ENCODE measurements at places on chromosomes 12 and 14. TPM values are rescaled to one million over a fixed set of nuclear protein-coding genes. Genes with fewer than 3 reads are reported as not detected.

GRCh38 chr12:15899282-15899870 lies 11.8 kb upstream of the DERA start:
- H3K4me3 ChIP-seq = no peak overlapping the region
- H3K27ac ChIP-seq = no peak overlapping the region
- H3K36me3 ChIP-seq = peaks cover 20% of the 10 kb centered on the region
- H3K27me3 ChIP-seq = no peaks in the 10 kb centered on the region
- H3K4me1 ChIP-seq = no peaks in the 10 kb centered on the region
- DNase-seq = no peak

- peaks cover 3% of the 10 kb centered on the region for H3K4me1 ChIP-seq
- H3K27me3 ChIP-seq = no peaks in the 10 kb centered on the region
- no peak overlapping the region for H3K27ac ChIP-seq
- no peak overlapping the region for H3K4me3 ChIP-seq
- DNase-seq = no peak
- no peaks in the 10 kb centered on the region for H3K36me3 ChIP-seq
Measured at GRCh38 chr14:92546347-92547053, 32.9 kb downstream of the RIN3 start.

DNA sequence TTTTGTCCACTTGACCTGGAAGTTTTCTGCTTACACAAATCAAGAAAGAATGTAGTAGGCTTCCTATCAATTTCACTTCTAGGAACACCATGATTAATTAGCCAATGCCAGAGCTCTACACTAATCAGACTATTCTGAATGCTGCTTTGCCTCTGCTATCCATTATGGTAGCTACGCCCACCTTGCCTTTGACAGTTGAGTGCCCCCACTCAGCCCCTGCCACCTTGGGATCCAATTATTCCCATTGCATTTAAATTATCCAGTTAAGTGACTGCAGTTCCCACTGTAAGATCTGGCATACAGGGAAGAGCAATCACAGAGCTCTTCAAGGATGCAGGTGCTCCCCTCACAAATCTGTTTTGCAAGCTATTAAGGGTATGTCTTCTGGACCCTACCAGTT lies 47.5 kb downstream of the FIGNL2 start:
- H3K4me3 ChIP-seq = no peak overlapping the region
- H3K36me3 ChIP-seq = no peaks in the 10 kb centered on the region
- no peak overlapping the region for H3K27ac ChIP-seq
- no peaks in the 10 kb centered on the region for H3K27me3 ChIP-seq

DNA sequence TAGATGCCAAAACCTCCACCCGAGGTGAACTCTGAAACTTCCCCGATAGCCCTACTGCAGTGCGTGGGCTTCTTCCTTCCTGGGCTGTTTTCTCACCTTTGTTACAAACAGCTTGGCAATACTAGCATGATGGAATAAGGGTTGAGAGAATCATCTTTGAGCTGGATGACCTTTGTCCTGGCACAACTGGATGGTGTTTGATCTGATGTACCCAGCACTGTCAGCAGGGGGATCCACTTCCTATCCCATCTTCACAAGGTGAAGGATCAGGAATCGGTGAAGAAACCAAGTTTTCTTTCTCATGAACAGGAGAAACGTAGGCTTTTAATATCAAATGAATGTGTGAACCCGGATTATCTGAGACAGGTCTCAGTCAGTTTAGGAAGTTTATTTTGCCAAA lies 19.5 kb upstream of the LRRC10 start:
- no peak overlapping the region for H3K27ac ChIP-seq
- H3K36me3 ChIP-seq = no peaks in the 10 kb centered on the region
- peaks cover 7% of the 10 kb centered on the region for H3K27me3 ChIP-seq

GRCh38 chr12:4217091-4217490 lies 56.5 kb upstream of the CCND2 start:
- no peaks in the 10 kb centered on the region for H3K36me3 ChIP-seq
- no peaks in the 10 kb centered on the region for H3K4me1 ChIP-seq
- no peak for DNase-seq
- no peaks in the 10 kb centered on the region for H3K27me3 ChIP-seq
- no peak overlapping the region for H3K27ac ChIP-seq

GRCh38 chr14:99426265-99426664 lies 54.4 kb downstream of the SETD3 start:
- no peak for DNase-seq
- H3K27ac ChIP-seq = peak overlapping the region; percentile 40
- H3K27me3 ChIP-seq = peaks cover 2% of the 10 kb centered on the region
- no peak overlapping the region for H3K4me3 ChIP-seq
- peaks cover 44% of the 10 kb centered on the region for H3K4me1 ChIP-seq
- peaks cover 20% of the 10 kb centered on the region for H3K36me3 ChIP-seq

DNA sequence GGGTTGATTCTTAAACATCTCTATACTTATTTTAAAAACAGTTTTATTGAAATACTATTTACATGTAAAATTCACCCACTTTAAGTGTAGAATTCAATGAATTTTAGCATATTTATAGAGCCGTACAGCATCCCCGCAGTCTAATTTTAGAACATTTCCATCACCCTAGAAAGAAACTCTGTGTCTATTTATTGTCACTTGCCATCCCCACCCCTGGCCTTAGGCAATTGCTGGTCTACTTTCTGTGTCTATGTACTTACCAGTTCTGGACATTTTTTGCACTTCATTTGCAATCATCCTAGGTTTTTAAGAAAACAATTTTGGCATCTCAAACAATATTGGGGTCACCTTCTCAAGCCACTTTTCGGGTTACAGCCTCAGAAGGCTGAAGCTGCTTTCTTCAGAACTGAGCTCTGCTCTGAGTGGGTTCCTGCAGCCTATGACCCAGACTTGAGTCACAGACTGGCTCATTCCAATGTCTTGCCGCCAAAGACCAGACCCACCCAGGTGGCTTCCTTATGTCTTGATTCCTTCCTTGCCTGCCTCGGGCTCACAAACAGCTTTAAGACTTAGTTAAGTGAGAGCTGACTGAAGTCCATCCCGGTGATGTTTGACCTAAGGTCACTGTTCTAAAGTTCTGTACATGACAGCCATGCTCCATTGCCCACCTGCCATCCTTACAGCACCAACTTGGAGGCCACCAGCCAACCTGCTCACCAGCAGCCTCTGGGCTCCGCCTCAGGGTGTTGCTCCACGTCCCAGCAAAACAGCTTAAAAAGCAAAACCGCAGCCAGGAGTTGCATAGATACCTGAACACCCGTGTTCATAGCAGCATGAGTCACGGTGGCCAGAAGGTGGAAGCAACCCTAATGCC lies 131.5 kb downstream of the CHST11 start:
- no peak overlapping the region for H3K4me3 ChIP-seq
- DNase-seq = no peak
- no peaks in the 10 kb centered on the region for H3K36me3 ChIP-seq
- H3K27me3 ChIP-seq = peaks cover 3% of the 10 kb centered on the region

- peak overlapping the region; percentile 90 for H3K4me3 ChIP-seq
- peaks cover 3% of the 10 kb centered on the region for H3K27me3 ChIP-seq
- H3K4me1 ChIP-seq = peaks cover 3% of the 10 kb centered on the region
- no peaks in the 10 kb centered on the region for H3K36me3 ChIP-seq
Measured at GRCh38 chr14:93431036-93431670, 414 bp downstream of the UNC79 start.

GRCh38 chr12:61412201-61412600 lies 848.0 kb upstream of the USP15 start:
- peaks cover 1% of the 10 kb centered on the region for H3K27me3 ChIP-seq
- H3K4me1 ChIP-seq = no peaks in the 10 kb centered on the region
- no peak overlapping the region for H3K4me3 ChIP-seq
- no peak overlapping the region for H3K27ac ChIP-seq
- DNase-seq = no peak

- H3K36me3 ChIP-seq = no peaks in the 10 kb centered on the region
- no peak overlapping the region for H3K4me3 ChIP-seq
- no peaks in the 10 kb centered on the region for H3K4me1 ChIP-seq
- peaks cover 2% of the 10 kb centered on the region for H3K27me3 ChIP-seq
- H3K27ac ChIP-seq = no peak overlapping the region
- no peak for DNase-seq
Measured at GRCh38 chr12:69712826-69713225, 13.7 kb upstream of the BEST3 start.

GRCh38 chr14:77086017-77086727 lies 11.9 kb upstream of the CIPC start:
- H3K4me1 ChIP-seq = peaks cover 20% of the 10 kb centered on the region
- H3K27ac ChIP-seq = peak overlapping the region; percentile 90
- H3K4me3 ChIP-seq = no peak overlapping the region
- no peaks in the 10 kb centered on the region for H3K36me3 ChIP-seq
- H3K27me3 ChIP-seq = peaks cover 8% of the 10 kb centered on the region

DNA sequence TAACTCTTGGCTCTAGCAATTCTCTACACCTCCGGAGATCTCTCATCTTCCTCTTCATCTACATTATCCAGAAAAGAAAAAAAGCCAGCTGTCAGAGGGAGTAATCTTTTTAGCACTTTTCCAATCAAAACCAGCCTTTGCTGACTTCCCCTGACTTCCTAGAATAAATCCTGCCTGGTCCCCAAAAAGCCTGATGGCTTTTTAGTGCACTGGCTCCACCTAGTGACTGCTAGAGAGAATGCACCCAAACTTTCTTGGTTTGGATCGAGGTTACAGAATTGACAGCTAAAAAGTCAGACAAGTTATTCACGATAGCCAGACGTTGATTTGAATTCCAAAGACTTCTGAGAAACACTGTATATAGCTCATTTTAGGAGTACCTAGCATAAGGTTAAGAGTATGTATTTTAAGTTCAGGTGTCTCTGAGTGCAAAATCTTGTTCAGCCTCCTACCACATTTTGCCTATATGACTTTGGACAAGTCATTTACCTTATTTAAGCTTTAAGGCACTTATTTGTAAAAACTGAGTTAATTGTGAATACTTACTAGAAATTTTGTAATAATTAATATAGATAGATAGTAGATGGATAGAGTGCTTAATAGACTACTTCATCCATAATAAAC lies 185.7 kb upstream of the GRIN2B start:
- H3K27ac ChIP-seq = no peak overlapping the region
- no peaks in the 10 kb centered on the region for H3K27me3 ChIP-seq
- peak; percentile 64 for DNase-seq
- no peaks in the 10 kb centered on the region for H3K36me3 ChIP-seq

DNA sequence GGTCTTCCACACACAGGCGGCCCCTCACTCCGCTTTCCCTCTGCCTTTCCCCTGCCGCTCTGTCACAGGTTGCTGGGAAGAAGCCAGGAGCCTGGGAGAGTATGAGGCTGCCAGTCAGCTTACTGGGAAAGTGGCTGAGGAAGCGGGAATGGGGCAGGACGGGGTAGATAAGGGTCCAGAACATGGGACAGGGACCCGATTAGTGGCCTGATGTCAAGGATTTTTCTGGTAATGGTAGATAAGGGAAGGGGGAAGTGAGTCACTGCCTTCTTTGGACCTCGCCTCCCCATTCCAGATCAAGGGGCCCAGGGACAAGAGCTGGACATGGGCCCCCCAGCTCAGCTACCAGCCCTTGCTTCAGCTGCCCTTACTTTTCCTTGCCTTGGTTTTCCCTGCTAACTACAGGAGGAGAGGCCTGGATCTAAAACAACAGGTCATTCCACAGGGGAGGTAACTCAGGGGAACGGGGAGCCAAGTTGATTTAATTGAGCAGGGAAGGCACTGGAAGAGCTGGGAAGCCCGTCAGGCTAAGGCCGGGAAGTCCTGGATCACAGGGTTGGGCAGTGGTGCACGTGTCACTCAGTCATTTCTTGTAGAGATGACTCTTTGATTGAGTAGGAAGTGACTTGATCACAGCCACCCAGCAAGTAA lies 3.5 kb upstream of the LPAR5 start:
- peak overlapping the region; percentile 91 for H3K27ac ChIP-seq
- DNase-seq = no peak
- peaks cover 8% of the 10 kb centered on the region for H3K27me3 ChIP-seq
- H3K36me3 ChIP-seq = peaks cover 19% of the 10 kb centered on the region
- peaks cover 75% of the 10 kb centered on the region for H3K4me1 ChIP-seq
- peak overlapping the region; percentile 60 for H3K4me3 ChIP-seq

DNA sequence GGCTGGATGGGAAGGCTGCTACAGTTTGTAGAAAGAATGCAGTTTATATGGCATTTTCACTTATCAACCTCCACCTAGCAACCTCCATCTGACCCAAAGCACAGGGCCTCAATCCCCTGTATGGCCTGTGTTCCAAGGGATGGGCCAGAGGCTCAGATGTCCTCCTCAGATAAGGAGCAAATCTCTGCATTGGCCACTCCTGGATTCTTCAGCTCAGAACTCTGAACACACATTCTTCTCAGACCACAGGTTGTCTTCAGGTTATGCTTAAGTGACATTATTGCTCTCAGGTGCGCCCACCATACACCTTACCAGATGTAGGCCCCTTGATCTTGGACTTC lies 47.9 kb upstream of the JDP2 start:
- no peak for DNase-seq
- no peak overlapping the region for H3K27ac ChIP-seq
- H3K4me1 ChIP-seq = no peaks in the 10 kb centered on the region
- H3K4me3 ChIP-seq = no peak overlapping the region
- H3K27me3 ChIP-seq = peaks cover 3% of the 10 kb centered on the region

DNA sequence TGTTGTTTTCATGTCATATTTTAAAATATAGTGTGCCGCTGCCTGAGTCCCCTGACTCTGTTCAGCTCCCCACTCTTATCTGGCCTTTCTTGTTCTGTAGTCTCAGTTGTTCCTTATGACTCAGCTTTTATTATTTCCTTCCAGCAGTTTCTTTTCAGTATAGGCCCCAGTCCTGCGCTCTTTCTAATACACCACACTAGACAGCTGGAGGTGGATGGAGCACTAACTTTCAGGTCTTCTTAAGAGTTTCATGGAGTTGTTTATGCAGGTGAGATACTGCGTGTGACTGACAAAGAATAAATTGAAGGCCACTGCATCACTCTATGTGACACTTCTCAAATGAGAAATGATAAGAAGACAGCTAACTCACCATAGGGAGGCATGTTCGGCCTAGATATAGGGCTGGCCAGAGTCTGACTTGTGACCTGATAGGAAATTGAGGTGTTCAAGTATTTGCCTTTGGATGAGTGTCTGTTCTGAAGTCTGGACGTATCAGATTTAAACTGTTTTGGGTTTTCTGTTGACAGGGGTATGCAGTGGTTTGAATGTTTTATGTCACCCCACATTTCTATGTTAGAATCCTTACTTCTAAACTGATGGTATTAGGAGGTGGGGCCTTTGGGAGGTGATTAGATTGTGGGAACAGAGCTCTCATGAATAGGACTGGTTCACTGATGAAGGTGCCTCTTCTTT lies 60.8 kb upstream of the CLMN start:
- H3K27ac ChIP-seq = no peak overlapping the region
- H3K36me3 ChIP-seq = peaks cover 5% of the 10 kb centered on the region
- no peak for DNase-seq

GRCh38 chr12:15856097-15856982 lies 25.8 kb upstream of the STRAP start:
- peak; percentile 49 for DNase-seq
- H3K4me1 ChIP-seq = peaks cover 11% of the 10 kb centered on the region
- H3K36me3 ChIP-seq = no peaks in the 10 kb centered on the region
- H3K27ac ChIP-seq = no peak overlapping the region
- no peak overlapping the region for H3K4me3 ChIP-seq

GRCh38 chr12:128644664-128645296 lies 179.0 kb downstream of the SLC15A4 start:
- no peak overlapping the region for H3K27ac ChIP-seq
- peaks cover 5% of the 10 kb centered on the region for H3K27me3 ChIP-seq
- H3K36me3 ChIP-seq = peaks cover 35% of the 10 kb centered on the region
- no peaks in the 10 kb centered on the region for H3K4me1 ChIP-seq
- H3K4me3 ChIP-seq = no peak overlapping the region
- DNase-seq = no peak

The SMCO2 gene
- total RNA-seq = 0.46 TPM

The KRT8 gene
- total RNA-seq = 194 TPM

The CLMN gene
- 0.46 TPM for total RNA-seq

The APOF gene
- not detected for total RNA-seq

The BICD1 gene
- 87.9 TPM for total RNA-seq

The GLT8D2 gene
- total RNA-seq = 3.8 TPM

The EML5 gene
- 0.13 TPM for total RNA-seq

The SNAPC1 gene
- total RNA-seq = 5.2 TPM

The CAPS2 gene
- total RNA-seq = 2.1 TPM

The CYP46A1 gene
- 5.2 TPM for total RNA-seq

The GPD1 gene
- not detected for total RNA-seq

The DEPDC4 gene
- total RNA-seq = 0.82 TPM

The COCH gene
- total RNA-seq = 3.7 TPM

The GPR162 gene
- 52.7 TPM for total RNA-seq
